ENCODE measurements at places on chromosomes 11 and 22.
A peak's percentile ranks its signal among the peaks of the same experiment; 100 is the strongest.

GRCh38 chr11:71355281-71355680, 92.9 kb downstream of the DHCR7 start:
- peak; percentile 20 for DNase-seq

DNA sequence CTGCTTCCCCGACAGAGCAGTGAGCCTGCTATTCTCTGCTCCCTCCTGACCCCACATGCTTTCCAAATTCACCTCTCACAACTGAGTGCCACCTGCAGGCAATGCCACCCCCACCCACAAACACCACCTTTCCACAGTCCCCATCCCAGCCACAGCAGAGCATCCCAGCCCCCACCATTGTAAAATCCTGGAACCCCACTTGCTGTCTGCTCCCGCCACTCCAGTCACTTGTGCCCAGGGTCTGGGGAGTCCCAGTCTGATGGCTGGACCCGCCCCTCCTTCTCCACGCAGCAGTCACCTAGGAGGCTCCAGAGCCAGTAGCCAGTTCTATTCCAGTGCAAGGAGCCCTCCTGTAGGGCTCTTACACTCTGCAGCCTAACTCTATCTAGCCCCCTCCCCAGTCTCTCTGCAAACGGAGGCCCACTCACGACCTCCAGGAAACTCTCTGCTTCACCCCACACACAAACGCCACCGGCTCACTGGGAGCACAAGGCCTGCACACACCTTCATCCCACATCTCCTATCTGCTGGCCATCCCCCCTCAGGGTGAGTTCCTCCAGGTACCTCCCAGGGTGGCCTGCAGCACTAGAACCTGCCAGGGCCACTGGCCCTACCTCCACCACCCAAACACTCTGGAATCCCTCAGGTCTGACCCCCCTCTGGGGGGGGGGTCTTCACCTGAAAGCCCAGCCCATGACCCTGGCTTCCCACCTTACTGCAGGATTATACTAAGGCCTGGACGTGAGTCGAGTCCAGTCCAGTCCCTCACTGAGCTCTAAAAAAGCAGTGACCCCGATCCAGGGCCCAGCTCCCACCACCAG, 1.4 kb downstream of the GNB1L start:
- no peak for DNase-seq

GRCh38 chr22:25780673-25781072, 38.7 kb downstream of the MYO18B start:
- no peak for DNase-seq

DNA sequence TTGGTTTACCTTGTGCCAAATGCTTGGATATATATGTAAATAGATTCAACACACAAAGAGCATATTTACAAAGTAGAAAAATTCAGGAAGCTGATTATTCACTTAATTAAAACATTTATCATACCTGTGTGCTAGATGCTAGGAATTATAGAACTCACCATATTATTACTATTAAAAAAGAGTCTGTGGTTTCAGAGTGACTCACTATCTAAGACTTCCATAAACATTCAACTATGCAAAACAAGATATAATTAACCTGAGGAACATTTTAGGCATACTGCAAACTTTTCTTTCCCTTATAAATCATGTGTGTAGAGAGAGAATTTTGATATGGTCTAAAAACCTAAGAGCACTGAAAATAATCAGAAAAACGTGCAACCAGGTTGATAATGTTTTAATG, 27.3 kb downstream of the CTSC start:
- no peak for DNase-seq

- no peak for DNase-seq
Measured at GRCh38 chr22:49360746-49361145, 466.9 kb downstream of the BRD1 start.

GRCh38 chr11:42996421-42997307, 315.1 kb upstream of the API5 start:
- no peak for DNase-seq

DNA sequence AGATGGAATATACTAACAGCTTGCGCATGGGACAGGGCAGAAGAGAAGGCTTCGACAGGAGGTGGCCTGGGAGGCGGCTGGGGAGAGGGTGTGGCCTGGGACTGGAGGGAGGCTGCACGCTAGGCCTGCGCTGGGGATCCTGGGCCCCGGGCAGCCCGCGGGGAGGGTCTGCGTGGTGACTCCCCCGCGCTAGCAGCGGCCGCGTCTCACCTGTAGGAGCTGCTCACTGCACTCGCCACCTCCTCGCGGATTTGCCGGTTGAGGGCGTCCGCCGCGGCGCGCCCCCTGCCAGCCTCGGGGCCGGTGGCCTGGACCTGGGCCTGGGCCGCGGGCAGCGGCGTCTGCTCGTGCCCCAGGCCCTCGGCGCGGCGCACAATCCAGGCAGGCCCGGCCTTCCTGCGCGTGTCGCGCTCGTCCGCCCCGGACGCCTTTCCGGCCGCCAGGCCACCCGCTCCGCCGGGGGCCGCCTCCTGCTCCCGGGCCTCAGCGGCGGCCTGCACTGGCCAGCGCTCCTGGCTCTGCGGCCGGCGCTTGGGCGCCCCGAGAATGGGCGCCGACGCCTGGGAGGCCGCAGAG, 1.5 kb downstream of the MAP6 start:
- no peak for DNase-seq

GRCh38 chr11:11107076-11107723, 245.8 kb downstream of the CSNK2A3 start:
- no peak for DNase-seq

- DNase-seq, result no peak
Measured at GRCh38 chr11:41983475-41983874, 524.0 kb upstream of the LRRC4C start.

DNA sequence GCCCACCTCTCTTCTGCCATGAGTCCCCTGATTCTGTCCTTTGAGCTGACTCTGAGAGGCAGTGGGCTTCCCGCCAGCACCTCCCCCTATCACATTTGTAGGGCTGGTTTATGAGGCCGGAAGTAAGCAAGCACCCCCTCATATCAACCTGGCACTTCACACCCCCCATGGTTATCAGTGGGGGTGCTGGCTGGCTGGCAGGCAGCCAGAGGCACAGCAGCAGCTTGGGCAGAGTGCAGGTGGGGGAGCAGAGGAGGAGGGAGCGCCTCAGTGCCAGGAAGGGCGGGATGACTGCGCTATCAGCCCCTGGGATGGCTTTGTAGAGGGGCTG, 22.9 kb upstream of the CHRM4 start:
- DNase-seq, result no peak

GRCh38 chr11:126484266-126484665, 128.8 kb downstream of the ST3GAL4 start:
- peak; percentile 59 for DNase-seq

- DNase-seq, result no peak
Measured at GRCh38 chr11:133803026-133803425, 42.3 kb downstream of the SPATA19 start.

- DNase-seq, result no peak
Measured at GRCh38 chr11:121419836-121420235, 32.3 kb upstream of the SORL1 start.

DNA sequence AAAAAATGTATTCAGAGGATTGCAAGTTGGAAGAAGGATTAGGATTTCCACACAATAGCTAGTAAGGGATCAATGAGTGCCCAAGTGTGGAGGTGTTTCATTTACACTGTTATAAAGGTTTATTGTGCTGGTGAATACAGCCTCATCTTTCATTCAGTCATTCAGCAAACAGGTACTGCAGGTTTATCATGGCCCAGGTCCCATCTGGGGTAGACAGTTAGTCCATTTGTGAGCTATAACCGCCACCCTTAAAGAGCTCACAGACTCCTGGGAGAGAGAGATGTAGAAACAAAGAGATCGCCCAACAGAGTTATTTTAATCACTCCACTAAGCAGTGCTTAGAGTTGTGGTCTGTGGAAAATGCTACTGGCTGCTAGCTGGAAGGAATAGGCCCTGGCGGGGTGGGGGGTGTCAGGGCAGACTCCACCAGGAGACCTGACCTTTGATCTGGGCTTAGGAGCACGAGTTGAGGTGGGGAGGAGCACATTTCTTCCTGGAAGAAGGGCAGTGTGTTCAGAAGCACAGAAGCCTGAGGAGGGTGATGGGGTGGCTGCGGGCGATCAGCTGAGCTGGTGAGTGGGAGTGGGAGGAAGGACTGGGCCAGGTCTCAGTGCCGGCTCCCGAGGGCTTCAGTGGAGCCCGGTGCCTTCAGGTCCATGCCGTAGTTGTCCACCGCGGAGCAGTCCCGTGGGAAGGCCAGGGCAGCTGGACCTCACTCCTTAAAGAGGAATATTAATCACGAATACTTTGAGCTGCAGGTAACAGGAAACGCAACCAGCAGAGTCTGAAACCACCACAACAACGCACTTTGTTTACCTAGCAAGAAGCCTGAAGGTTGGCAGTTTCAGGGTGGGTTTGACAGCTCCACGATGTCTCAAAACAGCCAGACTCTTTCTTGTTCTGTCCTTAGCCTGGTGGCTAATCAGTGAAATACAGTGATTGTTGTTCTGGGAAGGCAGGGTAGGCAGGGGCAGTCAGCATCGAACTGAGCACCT, 11.2 kb downstream of the TOM1 start:
- peak; percentile 73 for DNase-seq

DNA sequence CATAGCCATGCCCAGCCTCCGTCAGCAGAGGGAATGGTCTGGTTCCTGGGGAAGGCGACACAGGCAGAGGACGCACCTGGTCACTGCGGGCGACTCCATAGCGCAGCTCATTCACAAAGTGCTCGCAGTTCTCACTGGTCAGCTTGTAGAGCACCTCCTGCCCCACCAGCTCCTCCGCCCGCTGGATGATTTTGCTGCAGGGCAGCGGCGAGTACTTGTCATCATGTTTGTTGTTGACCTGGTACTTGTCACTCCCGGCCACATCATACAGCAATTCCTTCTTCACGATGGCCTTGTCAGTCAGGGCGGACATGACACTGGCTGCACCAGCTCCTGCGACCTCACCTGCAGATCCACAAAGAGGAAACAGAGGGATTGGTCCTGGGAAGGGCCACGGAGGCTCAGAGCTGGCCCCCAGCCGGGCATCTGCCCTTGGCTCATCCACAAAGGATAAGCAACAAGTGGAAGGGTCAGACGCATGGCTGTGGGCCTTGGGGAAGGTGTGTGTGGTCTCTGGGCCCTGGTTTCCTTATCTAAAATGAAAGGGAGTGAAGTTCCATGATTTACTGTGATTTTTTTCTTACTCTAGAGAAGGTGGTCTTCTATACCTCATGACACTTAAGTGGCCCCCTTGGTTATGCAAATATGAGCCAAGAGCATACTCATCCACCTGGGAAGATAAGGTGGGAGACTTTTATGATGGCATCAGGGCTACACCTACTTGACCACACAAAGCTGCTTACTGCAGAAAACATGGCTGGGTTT, 24.0 kb downstream of the PLAAT3 start:
- no peak for DNase-seq

DNA sequence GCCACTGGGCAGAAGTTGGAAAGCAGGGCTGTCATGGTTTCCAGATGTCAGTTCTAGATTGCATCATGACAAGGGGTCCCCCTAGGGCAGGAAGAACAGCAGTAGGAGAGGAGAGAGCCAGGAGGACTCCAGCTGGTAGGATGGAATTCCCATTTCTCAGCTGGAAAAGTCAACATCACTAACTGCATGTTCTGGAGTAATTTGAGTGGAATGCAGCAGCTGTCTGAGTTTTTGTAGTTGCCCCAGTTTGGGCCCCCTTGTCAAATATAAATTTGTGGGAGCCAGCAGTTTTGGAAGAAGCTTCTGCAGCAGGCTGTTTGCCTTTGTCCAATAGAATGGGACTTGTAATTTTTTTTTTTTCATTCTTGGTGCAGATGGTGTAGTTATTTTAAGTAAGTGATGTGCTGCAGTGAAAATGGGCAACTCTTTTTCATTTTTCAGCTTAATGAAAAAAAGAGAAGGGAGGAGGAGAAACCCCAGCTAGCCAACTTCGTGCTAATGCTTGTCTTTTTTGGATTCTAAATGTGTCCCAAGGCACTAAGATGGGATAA, 86.9 kb downstream of the LDLRAD3 start:
- DNase-seq, result peak; percentile 84

DNA sequence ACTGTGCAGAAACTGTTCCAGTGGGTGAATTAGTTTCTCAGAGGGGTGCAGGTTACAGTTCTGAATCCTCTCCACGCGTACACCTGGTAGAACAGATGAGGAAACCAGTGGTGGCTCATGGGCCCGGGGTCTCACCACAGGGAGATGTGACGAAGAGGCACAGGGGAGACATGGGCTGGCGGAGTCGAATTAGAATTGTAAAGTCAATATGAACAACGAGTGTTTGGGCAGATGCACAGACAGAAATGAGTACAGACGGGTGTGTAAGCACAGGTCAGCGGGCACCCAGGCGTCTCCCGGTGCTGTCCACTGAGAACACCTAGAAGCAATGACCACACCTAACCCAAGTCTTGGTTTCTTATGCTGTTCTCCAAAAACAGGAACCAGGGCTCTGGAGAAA, 41.8 kb downstream of the GNB1L start:
- DNase-seq, result no peak

- DNase-seq, result no peak
Measured at GRCh38 chr11:108148556-108148955, 27.2 kb downstream of the ACAT1 start.

GRCh38 chr11:74679513-74679865, 51.7 kb downstream of the CHRDL2 start:
- no peak for DNase-seq
